ENCODE measurements at places on chromosomes 3 and 15. TPM values are rescaled to one million over a fixed set of nuclear protein-coding genes. Genes with fewer than 3 reads are reported as not detected.
A peak's percentile ranks its signal among the peaks of the same experiment; 100 is the strongest.

- no peak for DNase-seq
Measured at GRCh38 chr15:73844356-73844755, 29.0 kb upstream of the TBC1D21 start.

DNA sequence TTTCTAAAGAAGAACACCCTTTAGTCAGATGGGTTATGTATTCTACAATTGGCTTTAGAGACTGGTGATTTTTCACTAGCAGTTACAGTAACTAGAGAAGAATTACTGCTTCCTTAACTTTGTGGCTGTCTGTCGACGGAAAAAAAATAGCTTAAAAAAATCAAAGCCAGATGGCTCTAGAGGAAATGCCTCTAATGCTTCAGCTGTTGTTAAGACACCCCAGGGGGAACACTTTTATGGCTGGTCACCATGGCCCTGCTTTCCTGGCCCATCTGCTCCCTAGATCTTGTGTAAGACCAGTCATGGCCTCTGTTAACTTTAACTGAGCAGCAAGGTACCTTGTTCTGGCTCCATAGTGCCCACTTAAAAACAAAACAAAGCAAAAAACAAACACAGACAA is 198.6 kb upstream of the PLSCR5 start:
- peak; percentile 73 for DNase-seq

DNA sequence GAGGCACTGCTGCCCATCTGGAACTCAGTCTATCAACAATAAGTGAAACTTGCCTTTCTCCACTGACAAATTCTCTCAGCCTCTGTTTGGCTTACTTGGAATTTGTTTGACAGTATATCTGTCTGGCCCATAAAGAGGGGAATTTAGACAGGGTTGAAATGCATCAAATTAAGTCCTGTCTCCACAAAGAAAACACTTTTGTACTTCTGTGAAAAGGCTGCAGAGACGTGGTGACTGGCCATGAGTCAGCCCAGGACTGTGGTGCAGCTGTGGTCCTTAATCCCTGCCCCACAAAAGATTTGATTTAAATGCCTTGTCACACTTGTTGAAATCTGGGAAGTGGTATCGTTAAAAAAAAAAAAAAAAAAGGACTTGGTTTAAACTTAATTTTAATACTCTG is 47.5 kb downstream of the RYR3 start:
- DNase-seq, result no peak

- DNase-seq, result peak; percentile 86
Measured at GRCh38 chr3:81105789-81106488, 655.5 kb downstream of the GBE1 start.

GOLGA8H gene
- total RNA-seq, result 0.63 TPM

DNA sequence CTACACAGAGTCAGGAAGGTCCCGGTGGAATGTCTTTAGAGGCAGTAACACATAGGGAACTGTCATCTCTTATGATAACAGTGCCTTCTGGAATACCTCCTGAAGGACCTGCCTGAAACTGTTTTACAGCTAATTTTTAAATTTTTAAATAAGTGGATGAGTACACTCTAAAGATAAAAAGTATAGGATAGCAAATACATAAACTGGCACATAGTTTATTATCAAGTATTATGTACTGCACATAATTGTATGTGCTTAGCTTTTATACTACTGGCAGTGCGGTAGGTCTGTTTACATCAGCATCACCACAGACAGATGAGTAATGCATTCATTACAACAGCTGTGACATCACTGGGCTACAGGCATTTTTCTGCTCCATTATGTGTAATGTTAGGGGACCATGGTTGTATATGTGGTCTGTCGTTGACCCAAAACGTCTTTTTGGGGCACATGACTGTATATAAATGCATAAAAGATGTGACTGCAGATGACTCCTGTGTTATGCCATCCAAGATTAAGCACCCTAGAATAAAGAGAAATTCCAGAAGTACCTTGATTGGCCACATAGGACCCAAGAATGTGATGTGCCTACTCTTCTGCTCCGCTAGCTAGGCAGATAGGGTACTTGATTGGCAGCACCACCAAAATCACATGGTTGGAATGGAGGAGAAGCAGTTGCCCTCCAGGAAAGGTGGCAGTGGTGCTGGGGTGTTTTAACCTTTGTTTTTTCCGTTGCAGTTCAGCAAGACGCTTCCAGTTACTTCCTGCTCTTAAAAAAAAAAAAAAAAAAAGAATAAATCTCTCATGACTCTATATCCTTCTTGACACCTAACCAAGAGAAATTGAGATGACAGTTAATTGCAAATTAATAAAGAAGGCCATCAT is 3.3 kb downstream of the VPS8 start:
- DNase-seq, result no peak

DNA sequence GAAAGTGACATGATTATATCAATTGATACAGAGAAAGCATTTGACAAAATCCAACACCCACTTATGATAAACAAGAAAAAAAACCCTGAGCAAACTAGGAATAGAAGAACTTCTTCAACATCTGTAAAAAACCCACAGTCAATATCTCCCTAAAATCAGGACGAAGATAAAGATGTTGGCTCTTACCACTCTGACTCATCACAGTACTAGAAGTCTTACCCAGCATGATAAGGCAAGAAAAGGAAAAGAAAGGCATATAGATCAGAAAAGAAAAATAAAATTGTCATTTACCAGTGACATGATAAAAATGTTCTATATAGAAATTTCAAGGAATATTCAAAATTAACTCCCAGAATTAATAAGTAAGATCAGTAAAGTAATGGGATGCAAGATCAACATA is 7.2 kb upstream of the FBXW12 start:
- DNase-seq, result no peak

DNA sequence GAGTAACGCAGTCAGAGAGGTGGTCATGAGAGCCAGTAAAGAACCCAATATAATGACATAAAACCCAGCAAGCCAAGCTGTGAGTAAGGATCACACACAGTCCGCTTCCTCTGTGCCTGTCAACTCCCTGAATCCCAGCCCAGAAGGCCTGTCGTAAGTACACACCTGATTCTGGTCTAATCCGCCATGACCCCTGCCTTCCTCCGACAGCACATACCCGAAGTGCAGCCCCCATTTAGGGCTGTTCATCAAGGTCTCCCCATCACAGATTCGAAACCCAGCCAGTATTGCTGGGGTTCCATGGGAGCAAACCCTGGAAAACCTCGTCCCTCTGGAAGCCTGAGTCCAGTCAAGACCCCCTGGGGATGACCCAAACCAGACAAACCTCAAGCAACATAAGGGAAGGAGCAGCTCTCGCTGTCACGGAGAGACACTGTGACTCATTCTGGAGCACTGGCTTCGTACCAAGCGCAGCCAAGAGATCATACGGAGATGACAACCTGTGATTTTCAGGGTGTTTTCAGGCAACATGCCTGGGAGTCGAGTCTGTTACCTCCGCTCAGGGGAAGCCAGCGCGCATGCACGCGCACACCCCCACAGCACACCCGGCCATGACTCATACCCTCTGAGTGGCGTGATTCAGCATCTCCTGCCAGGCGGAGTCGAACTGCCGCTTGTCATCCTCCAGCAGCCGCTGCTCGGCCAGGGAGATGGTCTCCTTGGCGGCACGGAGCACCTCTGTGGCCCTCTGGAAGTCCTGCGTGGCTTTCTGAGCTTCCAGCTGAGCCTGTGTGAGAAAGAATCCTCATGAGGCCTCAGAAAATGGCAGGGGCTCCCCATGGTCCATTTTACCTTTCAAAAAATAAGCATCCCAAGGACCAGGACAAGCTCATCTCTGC is 63.0 kb downstream of the SH3BP5 start:
- DNase-seq, result peak; percentile 97

DNA sequence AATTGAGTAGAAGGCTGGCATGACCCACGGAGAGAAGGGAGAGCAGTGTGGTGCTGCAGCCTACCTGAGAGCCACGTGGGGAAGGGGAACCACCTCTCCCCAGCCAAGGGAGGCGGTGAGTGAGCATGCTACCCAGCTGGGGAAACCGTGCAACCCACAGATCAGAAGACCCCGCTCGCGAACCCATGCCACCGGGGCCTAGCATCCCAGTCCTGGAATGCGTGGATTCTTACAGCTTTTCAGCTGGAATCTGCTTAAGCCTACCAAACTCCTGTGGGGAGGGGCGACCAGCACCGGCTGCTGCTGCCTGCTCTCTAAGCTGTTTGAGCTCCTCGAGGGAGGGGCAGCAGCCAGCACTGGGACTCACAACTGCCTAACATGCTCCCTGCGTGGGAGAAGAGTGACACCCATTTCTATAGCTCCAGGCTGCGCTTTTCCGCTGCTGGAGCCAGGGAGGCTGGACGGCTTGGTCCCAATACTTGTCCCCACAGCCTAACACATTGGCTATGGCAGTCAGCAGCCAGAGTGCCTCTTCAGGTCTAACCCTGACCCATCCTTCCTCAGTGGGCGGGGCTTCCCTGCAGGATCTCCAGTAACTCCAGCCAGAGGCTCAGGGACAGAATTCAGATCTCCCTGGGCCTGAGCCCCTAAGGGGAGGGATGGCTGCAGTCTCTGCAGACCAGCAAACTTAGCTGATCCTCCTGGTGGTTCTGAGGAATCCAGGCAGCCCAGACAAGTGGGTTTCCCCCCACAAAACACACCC is 20.0 kb upstream of the TEX55 start:
- DNase-seq, result no peak

GRCh38 chr3:45480218-45480617 is 91.8 kb downstream of the LARS2 start:
- no peak for DNase-seq

- DNase-seq, result no peak
Measured at GRCh38 chr15:33152502-33153109, 41.9 kb downstream of the FMN1 start.

Data from dermis microvascular lymphatic vessel endothelial cell (primary cell).